ENCODE measurements at places on chromosomes 2 and 18. TPM values are rescaled to one million over a fixed set of nuclear protein-coding genes. Genes with fewer than 3 reads are reported as not detected.
A peak's percentile ranks its signal among the peaks of the same experiment; 100 is the strongest.

DNA sequence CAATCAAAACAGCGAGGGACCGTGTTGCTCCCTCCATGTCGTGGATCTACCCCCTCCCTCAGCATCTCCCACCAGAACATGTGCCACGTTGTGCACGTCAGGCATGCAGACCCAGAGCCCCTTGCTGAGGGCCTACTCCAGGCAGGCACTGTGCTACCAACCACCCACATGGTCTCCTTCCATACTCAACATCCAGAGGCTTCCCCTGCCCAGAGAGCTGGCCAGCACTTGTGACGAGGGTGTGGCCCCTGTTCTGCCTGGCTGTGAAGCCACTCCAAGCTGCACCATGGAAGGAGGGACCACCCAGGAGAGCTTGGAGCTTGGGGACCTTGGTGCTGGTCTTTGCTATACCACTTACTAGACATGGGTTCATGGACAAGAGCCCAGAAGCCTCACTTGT, 40.5 kb downstream of the REEP1 start:
- H3K27ac ChIP-seq = no peak overlapping the region

- no peak for DNase-seq
- no peaks in the 10 kb centered on the region for H3K36me3 ChIP-seq
- no peaks in the 10 kb centered on the region for H3K4me1 ChIP-seq
- H3K4me3 ChIP-seq = no peak overlapping the region
Observed at GRCh38 chr2:238615187-238615586, 188.5 kb downstream of the ASB1 start.

Gene PLEK
- total RNA-seq = 0.60 TPM

Gene PRKRA
- 65.1 TPM for total RNA-seq

GRCh38 chr18:3340015-3340681, 78.2 kb downstream of the MYL12B start:
- no peak for DNase-seq
- H3K4me1 ChIP-seq = peaks cover 21% of the 10 kb centered on the region
- H3K36me3 ChIP-seq = no peaks in the 10 kb centered on the region
- peak overlapping the region; percentile 73 for H3K27ac ChIP-seq
- no peak overlapping the region for H3K4me3 ChIP-seq

GRCh38 chr2:65974067-65974723, 460.7 kb upstream of the MEIS1 start:
- H3K27me3 ChIP-seq = peaks cover 2% of the 10 kb centered on the region
- no peak overlapping the region for H3K27ac ChIP-seq
- no peaks in the 10 kb centered on the region for H3K4me1 ChIP-seq
- H3K36me3 ChIP-seq = no peaks in the 10 kb centered on the region
- no peak for DNase-seq
- no peak overlapping the region for H3K4me3 ChIP-seq

DNA sequence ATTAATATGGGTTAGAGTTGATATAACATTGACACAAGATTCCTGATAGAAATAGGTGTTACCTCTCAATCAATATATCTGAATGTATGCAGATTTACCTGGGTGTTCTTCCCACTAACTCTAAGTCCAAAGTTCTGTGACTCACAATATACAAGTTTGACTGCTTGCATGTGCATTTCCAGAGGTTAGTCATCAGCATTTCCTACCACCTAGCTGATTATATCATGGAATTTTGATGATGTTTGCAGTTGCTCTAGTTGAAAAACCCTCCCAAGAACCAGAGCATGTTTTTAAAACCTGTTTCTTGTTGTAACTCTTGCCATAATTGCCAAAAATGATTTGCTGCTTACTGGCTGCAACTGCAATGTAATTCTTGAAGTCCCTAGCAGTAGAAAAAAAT, 15.0 kb upstream of the DSG1 start:
- H3K27me3 ChIP-seq = no peaks in the 10 kb centered on the region
- H3K36me3 ChIP-seq = no peaks in the 10 kb centered on the region
- H3K4me3 ChIP-seq = no peak overlapping the region

Gene GRB14
- not detected for total RNA-seq

DNA sequence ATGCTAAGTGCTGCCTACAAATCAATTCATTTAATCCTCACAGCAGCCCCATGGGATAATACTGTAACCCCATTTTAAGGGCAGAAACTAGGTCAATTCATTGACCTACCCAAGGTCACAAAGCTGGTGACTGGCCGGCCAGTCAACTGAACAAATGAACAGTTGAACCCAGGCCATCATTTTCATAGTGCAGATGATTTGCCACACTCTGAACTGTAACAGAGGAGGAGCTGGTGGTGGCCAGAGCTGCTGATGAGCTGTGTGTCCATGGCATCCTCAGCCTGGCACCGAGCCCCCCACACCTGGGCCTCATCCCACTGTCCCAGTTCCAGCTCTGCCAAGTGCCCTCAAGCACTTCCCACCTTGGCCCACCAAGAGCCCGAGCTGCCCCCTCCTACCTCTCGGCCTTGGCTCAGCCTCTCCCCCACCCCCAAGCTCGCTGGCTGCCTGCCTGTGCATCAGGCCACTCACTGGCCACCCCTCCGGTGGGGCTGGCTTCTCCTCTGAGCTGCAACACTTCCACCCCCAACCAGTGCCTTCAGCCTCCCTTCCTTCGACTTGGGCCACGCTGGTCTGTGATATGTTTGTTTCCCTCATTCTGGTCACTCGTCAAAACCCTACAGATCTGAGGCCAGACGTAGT, 58.4 kb downstream of the ATOH8 start:
- H3K4me1 ChIP-seq = no peaks in the 10 kb centered on the region
- no peak for DNase-seq
- no peak overlapping the region for H3K4me3 ChIP-seq
- peaks cover 3% of the 10 kb centered on the region for H3K27me3 ChIP-seq
- H3K36me3 ChIP-seq = no peaks in the 10 kb centered on the region

DNA sequence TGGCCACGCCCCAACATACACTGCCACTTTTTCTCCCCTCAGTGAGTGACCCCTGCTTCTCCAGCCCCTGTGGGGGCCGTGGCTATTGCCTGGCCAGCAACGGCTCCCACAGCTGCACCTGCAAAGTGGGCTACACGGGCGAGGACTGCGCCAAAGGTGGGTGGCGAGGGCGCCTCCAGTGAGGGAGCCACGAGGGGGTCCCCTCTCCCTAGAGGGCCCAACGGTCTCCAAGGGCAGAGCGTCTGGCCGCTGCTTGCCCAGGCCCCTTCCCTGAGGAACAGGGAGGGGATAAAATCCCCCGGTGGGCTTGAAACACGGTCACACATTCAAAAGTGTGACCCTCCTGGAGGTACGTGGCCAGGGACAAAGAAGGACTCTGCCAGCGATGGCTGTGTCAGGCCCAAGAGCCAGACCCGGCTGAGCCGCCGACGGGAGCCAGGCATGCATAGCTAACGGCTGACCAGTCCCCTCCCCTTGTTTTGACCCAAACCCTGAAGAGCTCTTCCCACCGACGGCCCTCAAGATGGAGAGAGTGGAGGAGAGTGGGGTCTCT, 37.2 kb downstream of the MTERF4 start:
- no peaks in the 10 kb centered on the region for H3K4me1 ChIP-seq
- H3K27me3 ChIP-seq = no peaks in the 10 kb centered on the region
- no peak overlapping the region for H3K4me3 ChIP-seq
- no peak for DNase-seq
- no peak overlapping the region for H3K27ac ChIP-seq
- no peaks in the 10 kb centered on the region for H3K36me3 ChIP-seq

- no peak for DNase-seq
- no peaks in the 10 kb centered on the region for H3K36me3 ChIP-seq
- H3K4me3 ChIP-seq = no peak overlapping the region
- H3K27ac ChIP-seq = no peak overlapping the region
- H3K4me1 ChIP-seq = peaks cover 4% of the 10 kb centered on the region
Observed at GRCh38 chr18:46322941-46323340, 218.8 kb downstream of the HAUS1 start.

Gene OSGEPL1
- 11.6 TPM for total RNA-seq

Gene VWA3B
- total RNA-seq = not detected

Gene CHST9
- not detected for total RNA-seq

DNA sequence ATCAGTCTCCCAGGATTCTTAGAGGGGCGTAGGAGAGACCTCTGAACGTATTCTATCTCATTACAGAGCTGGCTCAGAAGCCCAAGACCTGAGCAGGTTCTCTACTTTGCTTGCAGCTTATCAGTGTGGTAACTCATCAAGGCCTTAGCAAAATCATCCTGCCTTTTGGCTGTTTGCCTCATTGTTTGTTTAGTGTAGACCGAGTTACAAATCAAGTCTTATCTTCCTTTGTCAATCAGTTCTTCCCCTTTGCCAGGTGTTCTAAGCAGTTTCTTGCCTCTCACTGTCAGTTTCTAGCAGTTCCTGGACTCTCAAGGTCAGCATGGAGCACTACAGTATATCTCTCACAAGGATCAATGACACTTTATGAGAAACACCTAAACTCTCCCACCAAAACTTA, 30.9 kb upstream of the NAB1 start:
- no peak overlapping the region for H3K4me3 ChIP-seq
- no peaks in the 10 kb centered on the region for H3K27me3 ChIP-seq
- H3K36me3 ChIP-seq = peaks cover 1% of the 10 kb centered on the region
- H3K4me1 ChIP-seq = no peaks in the 10 kb centered on the region
- no peak for DNase-seq
- no peak overlapping the region for H3K27ac ChIP-seq

Gene DGKD
- 57.0 TPM for total RNA-seq

Gene FIGN
- not detected for total RNA-seq

- no peak for DNase-seq
- H3K4me3 ChIP-seq = no peak overlapping the region
- H3K27me3 ChIP-seq = no peaks in the 10 kb centered on the region
- H3K27ac ChIP-seq = no peak overlapping the region
Observed at GRCh38 chr18:42920621-42921020, 194.9 kb downstream of the RIT2 start.

DNA sequence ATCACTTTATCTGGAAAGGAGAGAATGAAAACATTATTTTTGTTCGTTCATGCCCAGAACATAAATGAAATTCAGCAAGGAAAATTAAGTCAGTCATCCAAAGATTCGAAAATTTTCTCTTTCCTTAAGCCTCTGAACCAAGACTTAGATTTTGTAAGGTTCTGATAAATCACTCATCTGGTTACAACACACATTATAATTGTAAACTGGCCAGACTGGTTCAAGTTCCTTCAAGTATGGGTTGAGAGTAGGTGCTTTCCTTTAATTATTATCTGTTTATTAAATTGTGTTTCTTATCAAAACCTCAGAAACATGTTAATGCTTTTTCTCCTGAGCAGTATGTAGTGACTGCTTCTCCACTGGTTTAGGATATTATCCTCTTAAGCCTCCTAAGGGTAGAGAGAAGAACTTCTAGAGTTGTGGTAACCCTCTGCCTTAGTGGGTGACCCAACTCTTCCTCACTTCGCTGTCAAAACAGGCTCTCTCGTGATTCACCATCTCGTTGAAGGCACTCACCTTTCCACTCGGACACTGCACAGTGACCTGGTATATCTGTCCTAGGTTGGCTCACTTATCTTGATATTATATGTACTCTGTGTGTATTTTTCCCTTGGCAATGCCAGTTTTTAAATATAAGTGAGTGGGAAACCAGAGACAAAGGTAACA, 325.9 kb downstream of the PAX3 start:
- H3K4me1 ChIP-seq = no peaks in the 10 kb centered on the region
- no peak for DNase-seq

DNA sequence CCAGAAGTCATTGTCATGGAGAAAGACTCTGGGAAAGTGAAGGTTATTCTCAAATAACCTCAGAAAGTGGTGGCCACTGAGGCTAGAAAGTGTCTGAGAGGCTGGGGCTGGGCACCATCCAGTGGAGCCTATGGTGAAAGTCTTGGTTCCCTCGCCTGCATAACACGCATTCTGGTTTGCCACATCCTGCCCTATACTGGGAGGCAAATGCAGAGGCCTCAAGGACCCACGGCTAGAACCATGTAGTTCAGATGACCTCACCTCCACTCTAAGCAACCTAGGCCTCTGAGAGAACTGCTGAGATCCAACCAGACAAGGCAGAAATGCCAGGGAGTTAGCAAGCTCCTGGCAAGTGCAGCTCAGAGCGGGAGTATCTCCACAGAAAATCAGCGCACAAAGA, 5.1 kb downstream of the ITGB6 start:
- no peaks in the 10 kb centered on the region for H3K36me3 ChIP-seq
- no peaks in the 10 kb centered on the region for H3K27me3 ChIP-seq
- peaks cover 6% of the 10 kb centered on the region for H3K4me1 ChIP-seq
- no peak for DNase-seq
- H3K27ac ChIP-seq = no peak overlapping the region

DNA sequence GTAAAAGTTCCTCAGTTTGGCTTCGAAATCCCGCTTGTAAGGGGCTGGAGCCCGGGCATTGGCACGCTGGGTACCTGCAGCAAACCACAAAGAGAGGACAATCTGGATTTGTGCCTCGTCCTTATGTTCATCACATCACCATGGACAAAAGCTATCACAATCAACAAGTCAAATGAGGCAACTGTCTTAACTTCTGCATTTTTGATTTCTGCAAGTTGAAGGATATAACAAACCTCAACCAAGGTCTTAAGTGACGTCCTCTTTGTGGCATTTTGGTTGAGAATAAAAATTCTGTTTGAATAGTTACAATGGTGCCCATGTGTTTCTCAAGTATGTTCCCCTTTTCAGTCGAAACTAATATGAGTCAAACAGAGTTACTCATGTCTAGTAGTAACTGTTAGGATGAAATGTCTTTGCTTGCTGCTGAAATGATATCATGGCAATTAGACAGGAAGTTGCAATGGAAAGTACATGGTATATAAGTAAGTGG, 70.8 kb upstream of the STK17B start:
- peak overlapping the region; percentile 100 for H3K27ac ChIP-seq
- peaks cover 82% of the 10 kb centered on the region for H3K4me1 ChIP-seq
- no peaks in the 10 kb centered on the region for H3K27me3 ChIP-seq
- DNase-seq = peak; percentile 37
- H3K36me3 ChIP-seq = peaks cover 8% of the 10 kb centered on the region

DNA sequence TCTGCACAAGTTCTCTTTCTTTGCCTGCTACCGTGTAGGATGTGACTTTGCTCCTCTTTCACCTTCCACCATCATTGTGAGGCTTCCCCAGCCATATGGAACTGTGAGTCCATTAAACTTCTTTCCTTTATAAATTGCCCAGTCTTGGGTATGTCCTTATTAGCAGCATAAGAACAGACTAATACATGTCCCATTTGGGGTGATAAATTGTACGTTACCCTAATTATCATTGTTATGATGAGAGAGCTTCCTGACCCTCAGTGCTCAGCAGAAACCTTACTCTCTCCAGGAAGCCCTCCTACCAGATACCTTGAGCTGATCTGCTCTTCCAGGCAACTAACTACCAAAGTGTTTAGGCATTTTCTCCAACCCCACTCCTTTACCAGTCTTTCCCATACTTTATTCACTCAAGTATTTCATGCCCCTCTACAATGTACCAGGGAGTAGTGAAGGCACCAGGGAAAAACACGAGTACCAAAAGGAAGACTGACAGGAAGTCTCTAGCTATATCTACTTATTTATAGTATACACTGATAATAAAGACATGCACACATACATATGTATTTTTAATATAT, 196.2 kb downstream of the MYCN start:
- H3K4me3 ChIP-seq = no peak overlapping the region
- DNase-seq = no peak
- no peaks in the 10 kb centered on the region for H3K36me3 ChIP-seq
- H3K27me3 ChIP-seq = no peaks in the 10 kb centered on the region

Measured in activated CD4-positive, alpha-beta T cell treated with anti-CD3 and anti-CD28 coated beads for 36 hours (primary cell).